RWPE1 (cell line): ENCODE measurements at places on chromosomes 3 and 15.
A peak's percentile ranks its signal among the peaks of the same experiment; 100 is the strongest.

DNA sequence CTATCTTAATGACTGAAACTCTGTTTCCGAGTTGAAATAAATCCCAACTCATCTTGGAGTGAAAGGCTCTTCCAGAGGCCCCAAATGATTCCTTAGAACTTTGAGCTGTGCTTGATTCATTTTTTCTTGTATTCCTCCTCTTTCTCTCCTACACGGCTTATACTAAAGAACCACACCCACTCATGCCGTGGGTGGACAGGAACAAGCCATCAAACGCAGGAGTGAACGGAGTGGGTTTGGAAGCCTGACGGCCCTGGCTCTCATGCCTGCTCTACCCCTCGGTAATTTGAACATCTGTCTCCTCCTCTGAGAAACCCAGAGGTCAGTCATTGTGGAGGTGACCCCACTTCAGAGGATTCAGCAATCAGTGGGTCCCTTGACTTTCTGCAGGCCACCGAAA is 236.5 kb downstream of the AGBL1 start:
- DNase-seq, result no peak

DNA sequence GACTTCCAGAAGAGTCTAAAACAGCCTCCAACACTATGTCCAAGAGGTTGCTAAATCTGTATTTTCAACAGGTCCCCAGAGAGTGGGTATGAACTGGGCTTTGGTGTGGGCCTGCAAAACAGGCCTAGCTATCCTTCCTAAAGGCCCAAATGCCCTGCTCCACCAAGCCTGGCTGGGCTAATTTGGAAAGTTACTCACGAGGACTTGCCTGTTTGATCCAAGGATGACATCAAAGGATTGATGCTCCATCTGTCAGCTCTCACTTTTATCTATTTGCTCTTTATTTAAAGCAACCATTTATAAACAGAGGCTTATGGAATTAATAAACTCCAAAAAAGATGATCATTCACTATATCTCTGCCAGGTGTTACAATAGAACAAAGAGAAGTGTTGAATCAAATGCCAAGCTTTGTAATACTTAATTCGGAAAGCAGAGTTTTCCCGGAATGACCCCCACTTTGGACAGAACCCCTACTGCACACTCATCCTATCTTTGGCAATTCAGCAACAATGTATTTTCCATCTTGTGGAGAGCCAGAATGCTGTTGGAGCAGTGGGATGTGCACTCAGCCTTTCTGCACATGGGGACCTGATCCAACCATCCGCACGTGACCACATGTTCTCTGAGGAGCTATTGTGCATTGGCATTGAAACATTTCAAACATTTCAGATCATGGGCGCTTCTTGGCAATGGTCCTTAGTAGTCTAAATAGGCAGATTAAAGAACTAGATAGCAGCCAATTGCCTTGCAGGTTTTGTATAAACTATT is 163.3 kb upstream of the THBS1 start:
- no peak for DNase-seq

DNA sequence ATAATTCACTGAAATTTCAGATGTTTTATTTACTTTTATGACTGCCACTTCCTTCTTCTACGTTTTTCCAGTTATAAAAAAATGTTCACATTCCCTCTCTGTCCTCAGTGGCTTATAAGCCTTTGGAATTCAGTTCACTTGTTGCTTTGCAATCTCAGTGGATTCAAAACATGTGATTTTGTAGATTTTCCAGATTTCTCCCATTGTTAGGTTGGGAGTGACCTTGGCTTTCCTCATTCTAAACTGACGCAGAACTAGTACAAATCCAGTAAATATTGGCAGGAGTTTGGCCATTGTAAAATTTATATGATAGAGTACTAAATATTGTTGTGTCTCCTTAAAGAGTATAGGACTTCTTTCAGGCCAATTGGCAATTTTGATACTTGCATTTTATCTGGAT is 812.3 kb upstream of the ROBO1 start:
- no peak for DNase-seq

DNA sequence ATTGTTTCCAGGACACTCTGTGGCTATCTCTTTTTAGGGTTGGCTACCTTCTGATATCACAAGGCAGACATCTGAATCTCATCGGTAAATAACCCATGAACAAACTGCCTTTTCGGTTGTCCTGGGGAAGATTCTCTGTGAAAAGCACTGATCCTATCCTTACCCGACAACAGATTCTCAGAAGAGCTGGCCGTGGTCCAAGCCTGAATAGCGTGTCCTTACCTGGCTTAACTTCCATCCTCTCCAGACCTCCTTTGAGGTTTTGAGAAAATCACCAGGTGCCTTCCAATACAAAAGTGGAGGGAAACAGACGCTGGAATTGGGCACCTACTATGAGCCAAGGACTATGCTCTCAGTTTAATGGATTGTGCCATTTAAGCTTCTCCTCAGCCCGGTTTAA is 87.4 kb upstream of the ARHGEF3 start:
- DNase-seq, result no peak

- DNase-seq, result peak; percentile 63
Measured at GRCh38 chr3:64030741-64031140, 7.4 kb upstream of the PSMD6 start.

- DNase-seq, result no peak
Measured at GRCh38 chr3:29212789-29213433, 68.0 kb upstream of the RBMS3 start.

DNA sequence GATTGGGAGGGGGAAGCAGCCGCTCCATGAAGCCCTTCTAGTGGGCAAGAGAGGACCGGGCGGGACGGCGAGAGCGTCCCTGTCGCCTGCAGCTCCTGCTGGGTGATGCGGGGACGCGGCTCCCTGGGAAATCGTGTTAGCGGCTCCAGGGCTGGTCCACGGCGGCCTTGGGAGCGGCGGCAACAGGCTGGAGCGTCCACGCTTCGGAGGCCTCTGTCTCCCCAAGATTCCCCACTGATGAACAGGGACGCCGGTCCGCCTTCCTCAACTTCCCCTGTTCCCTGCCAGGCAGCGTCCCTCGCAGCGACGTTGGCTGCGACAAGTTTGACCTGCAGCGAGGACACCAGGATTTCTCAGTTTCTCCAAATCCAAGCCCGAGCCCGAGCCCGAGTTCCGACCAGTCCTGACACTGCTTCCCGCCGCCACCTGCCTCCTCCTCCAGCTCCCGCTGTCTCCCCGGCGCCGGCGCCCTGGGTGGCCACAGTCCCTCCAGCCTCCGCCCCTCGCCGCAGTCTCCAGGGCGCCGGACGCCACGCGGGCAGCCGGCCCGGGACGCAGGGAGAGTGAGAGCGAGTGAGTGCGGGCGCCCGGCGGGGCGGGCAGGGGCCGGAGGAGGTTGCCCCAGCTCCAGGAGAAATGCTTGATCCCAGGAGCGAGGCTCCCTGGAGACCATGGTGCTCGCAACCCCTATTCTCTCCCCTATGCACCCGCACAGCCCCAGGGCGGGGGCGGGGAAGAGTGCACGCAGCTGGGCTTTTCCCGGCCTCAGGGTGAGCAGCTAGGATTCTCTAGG is 78.1 kb upstream of the RNF7 start:
- DNase-seq, result peak; percentile 34

- no peak for DNase-seq
Measured at GRCh38 chr3:37688756-37689155, 172.9 kb upstream of the CTDSPL start.
